Activated T-helper 2 cell treated with anti-CD3 and anti-CD28 coated beads, Interferon-gamma antibody, Interleukin-2, Interleukin-4, amounts not matched to agents 10 μg/mL and 5 μg/mL and 100 μg/mL, durations not matched to agents 14 hours and 24 hours and 36 hours (primary cell): ENCODE measurements at places on chromosomes 11 and 22. TPM values are rescaled to one million over a fixed set of nuclear protein-coding genes. Genes with fewer than 3 reads are reported as not detected.

DNA sequence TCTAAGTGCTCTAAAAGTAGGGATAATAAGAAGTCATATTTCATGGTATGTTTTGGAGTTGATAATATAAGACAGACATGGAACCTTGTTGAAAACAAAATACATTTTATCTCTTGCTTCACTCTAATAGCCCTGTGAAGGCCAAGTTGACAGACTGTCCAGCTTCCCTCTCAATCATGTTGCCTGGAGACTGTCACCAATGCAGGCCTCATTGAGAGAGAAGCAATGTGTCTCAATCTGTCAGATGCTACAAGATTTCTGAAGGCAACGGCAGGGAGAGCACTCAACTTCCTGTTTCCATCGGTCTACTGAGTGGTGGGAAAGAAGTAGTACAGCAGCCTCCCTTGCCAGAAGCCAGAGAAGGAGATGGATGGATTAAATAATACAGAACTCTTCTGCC is 23.6 kb upstream of the FJX1 start:
- DNase-seq = no peak

GRCh38 chr11:9688716-9689511 is 25.0 kb downstream of the SWAP70 start:
- DNase-seq = no peak

DNA sequence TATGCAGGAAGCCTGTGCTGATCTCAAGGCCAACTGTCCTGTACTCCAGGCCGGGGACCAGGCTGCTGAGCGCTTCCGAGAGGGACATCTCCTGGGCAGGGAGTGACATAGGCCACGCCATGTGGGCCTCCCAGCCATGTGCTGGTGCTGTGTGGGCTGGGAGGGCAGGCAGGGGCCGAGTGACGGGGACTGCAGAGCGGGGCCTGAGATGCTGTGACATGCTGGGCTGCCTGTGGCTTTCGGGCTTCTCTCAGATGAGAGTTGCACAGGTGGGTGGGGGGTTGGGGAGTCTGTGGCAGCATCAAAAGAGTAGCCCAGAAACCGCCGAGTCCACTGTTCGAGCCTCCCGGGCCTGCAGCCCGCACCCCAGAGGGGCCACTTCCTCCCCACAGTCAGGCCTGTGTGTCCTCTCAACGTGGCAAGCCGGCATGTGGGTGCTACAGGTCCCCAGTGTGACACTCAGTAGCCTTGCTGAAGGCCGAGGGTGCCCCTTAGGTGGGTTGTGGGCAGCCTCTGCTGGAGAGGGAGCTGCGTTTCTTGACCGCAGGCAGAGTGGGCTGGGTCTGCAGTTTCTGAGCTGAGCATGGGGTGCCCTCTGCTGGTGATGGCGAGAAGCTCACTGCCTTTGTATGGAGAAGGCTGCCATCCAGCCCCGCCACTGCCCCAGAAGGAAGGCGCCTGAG is 101.2 kb downstream of the BCR start:
- peak; percentile 65 for DNase-seq

The ZP1 gene
- total RNA-seq = not detected in 2 replicates

The MDK gene
- total RNA-seq = 2.8 and 4.5 TPM in 2 replicates
